Foreskin fibroblast (primary cell): ENCODE measurements at places on chromosomes 11 and 22.

DNA sequence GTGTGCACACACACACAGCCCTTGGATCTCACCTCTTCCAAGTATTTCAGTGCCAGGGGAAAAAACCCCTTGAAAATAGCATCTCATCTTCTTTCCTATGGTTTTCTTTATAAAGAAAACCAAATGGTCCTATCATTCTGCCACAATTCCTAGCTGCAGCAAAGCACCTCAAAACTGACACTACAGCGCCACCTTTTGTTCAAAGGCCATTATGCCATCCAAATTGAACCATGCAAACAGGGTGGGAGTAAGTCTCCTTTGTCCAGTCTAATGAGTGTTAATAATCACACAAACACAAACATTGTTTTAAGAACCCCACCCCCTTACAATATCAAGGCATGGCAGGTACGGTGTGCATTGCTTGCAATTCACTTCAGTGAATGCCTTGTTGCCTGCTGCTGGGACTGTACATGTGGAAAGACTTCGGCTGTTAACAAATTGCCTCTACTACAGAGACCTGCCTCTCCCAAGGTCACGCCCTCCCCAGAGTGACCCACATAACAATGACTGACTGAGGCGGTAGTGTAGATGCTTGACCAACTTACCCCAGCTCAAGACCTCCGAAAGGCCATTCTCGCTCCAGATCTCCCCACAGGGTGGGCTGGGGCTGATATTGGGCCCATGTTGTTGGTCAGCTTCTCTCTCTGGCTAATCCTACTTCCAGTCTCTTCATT is 31.7 kb downstream of the FAM181B start:
- no peak for DNase-seq

GRCh38 chr22:37211866-37212173 is 457 bp downstream of the SSTR3 start:
- no peak for DNase-seq

DNA sequence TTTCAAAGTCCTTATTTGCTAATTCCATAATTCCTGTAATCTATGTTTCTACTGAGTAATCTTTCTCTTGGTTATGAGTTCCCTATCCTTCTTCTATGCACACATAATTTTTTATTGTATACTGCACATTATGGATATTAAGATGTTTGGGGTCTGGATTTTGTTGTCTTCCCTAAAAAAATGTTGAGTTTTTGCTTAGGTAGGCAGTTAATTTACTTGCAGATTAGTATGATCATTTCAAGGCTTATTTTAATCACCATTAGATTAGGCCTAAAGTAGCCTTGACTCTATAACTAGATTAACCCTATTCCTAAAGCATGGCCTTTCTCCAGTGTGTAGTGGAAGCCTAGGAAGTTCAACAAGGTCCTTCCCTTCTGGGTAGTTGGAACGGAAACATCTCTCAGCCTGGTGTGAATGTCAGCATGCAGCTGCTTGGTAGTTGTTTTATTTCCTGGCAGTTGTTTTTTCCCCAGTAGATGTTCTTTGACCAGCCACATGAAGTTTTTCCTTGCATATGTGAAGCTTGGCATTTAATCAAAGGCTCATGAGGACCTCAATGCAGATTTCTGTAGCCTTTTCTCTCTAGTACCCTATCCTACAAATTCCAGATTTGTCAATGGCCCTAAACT is 419.3 kb upstream of the NARS2 start:
- DNase-seq, result no peak

DNA sequence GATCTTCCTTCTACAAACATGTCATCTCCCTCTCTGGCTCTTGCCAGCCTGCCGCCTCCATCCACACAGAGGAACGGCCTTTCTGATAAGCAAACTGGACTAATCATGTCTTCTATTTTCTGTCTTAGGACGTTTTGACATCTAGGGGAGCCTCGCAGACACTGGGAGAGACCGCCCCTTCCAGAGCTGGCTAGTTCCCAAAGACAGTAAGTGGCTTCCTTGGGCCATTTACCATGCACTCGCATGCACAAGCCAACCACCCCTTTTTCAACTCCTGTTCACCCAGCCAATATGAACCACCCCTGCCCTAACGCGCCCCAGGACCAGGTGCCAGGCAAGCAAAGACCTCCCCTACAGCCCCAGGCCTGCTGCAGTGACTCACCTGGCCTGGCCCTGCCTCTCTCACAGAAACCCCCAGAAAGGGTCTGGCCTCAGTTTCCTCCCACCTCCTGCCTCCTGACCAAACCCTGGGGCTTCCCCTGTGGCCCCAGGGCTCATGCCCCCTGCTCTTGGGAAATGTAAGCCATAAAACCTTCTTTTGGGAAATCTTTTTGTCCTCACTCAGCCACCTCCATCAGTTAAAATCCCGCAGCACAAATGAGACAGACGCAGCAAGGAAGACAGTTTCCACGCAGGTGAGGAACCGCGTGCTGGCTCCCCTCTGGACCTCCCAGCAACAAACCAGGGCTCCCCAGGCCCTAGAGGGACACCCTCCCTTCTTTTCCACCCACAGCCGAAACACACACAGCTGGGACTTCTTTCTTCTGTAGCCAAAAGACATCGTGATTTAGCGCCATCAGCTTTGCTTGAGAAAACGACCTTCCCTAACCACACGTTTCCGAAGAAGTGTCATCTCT is 38.5 kb downstream of the SHANK2 start:
- no peak for DNase-seq

GRCh38 chr22:35450824-35451569 is 51.1 kb downstream of the MCM5 start:
- no peak for DNase-seq

- peak; percentile 25 for DNase-seq
Measured at GRCh38 chr11:32905028-32905667, 12.5 kb downstream of the QSER1 start.

DNA sequence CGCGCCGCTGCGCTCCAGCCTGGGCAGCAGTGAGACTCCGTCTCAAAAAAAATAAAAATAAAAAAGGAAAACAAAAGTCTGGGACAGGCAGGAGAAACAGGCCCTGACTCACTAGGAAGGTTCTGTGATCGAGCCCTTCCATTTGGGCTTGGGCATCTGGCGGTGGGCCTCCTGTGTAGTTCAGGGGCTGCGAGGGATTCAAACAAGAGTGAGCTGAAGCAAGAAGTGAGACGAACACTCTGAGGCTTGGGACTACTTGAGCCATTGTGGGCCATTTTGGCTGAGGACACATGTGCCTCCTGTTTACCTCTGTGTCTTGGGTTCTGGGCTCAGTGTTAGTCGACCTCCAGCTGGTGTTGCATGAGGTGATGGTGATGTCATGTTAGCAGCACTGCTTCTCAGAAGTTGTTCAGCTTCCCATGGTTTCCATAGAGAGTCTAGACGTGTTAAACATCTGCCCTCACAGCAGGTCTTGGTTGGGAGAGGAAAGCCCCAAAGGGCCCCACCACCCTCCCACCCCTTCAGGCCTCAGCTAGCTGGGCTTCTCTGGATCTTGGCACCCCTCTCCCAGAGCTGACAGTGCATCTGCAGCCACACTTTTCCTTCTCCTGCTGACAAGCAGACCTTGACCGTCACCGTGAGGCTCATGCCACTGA is 57.8 kb downstream of the MED15 start:
- peak; percentile 30 for DNase-seq

DNA sequence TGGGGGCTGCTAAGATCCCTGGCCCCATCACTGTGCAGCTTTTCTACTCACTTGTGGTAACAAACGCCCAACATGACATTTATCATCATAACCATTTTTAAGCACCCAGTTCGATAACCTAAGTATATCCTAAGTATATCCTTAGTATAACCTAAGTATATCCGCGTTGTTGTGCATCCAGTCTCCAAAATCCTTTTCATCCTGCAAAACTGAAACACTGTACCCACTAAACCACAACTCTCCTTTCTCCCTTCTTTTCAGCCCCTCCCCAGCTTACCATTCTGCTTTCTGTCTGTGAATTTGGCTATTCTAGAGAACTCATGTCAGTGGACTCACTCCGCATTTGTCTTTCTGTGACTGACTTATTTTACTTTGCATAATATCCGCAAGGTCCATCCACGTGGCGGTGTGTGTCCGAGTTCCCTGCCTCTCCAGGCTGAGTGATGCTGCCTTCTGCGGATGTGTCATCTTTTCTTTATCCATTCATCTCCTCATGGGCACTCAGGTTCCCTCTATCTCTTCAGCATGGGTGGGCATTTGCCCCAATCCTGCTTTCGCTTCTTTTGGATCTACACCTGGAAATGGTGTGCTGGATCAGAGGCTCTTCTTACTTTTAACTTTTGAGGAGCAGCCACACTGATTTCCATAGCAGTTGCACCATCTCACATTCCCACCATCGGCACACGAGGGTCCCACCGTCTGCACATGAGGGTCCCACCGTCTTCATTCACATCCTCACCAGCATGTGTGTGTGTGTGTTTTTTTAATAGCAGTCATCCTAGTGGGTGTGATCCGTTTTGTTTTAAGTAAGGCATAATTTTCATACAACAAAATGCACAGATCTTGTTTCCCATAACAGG is 82.4 kb upstream of the CLDN5 start:
- DNase-seq, result no peak

- no peak for DNase-seq
Measured at GRCh38 chr11:114315749-114316368, 19.7 kb downstream of the NNMT start.

DNA sequence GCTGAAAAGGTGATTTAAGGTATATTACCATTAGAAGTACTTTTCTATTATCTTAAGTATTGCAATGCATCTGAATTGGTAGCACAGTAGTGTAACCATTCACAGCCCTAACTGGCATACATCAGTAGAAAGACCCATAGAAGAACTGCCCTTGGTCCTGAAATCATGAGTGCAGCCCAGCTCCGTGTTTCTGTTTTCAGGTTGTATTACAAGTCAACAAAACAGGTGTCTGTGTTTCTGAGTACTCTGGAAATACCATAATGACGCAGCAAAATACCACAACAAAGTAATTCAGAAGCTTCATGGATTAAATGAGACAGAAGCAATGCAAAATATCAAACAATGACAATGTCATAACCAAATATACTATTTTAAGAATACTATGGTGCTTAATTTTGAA is 226.3 kb downstream of the OPCML start:
- no peak for DNase-seq

GRCh38 chr11:77672264-77672663 is 34.7 kb upstream of the CLNS1A start:
- DNase-seq, result peak; percentile 90

DNA sequence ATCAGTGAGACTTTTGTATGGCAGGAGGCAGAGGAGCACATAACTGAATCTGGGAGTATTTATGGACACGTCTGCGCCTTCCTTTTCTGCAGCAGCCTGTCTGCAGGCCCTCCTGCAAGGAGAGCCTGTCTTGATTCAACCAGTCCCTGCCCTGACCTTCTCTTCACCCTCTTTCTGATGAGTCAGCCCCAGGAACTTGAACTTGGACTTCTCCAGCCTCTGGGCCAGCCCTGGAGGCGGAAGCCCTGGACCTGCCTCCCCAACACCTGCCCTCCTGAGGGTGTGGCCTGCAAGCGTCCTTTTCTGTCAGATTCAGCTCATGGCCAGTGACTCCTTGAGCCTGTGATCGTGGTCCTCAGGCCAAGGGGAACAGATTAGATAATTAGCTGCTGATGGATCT is 20.0 kb downstream of the DAGLA start:
- DNase-seq, result peak; percentile 88

- no peak for DNase-seq
Measured at GRCh38 chr22:26768952-26769351, 111.6 kb downstream of the MIAT start.

DNA sequence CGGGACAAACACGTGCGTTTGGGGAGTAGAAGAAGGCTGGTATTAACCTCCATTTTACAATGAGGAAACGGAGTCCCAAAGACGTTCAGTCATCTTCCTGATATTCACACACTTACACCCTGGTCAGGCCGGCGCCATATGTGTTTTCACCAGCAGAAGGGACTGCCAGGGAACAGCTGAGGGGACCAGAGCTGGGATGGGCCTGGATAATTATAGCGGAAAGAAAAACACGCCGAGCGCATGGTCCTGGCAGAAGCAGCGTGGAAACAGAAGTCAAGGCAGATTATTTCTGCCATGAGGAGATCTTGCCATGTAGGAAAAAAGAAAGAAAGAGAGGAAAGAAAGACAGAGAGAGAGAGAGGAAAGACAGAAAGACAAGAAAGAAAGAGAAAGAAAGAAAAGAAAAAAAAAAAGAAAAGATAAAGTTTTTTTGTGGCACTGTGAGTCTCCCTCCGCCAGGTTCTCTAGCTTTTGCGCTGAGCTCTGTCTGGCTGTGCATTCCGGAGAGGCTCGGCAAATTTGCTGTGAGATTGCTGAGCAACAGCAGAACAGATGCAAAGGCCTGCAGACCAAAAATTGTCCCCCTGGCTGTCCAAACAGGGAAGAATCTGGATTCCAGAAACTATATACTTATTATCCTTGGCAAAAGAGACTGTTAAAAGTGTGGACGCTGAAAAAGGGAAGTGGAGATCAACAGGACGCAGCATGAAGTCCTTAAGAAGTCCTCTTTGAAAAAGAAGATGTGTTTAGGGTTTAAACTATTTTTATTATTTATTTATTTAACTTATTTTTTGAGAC is 1.3 kb upstream of the UCP2 start:
- DNase-seq, result no peak

DNA sequence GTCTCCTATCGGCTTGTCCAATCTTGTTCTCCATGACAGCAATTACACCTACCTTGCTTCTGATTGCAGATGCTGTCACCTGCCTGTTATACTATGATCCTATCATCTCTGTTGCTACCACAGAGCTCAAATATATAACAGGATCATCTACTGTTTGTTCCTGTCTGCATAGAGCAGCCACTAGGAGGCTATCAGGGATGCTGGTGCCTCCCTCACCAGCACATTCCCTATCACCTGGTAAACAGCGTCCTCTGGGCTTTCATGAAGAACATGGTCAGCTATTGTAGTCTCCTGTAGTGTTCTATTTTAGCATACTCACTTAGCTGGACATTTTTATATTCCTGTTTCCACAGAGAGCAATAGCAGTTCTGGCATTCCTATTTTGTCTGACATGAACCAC is 87.8 kb upstream of the FAT3 start:
- DNase-seq, result no peak

DNA sequence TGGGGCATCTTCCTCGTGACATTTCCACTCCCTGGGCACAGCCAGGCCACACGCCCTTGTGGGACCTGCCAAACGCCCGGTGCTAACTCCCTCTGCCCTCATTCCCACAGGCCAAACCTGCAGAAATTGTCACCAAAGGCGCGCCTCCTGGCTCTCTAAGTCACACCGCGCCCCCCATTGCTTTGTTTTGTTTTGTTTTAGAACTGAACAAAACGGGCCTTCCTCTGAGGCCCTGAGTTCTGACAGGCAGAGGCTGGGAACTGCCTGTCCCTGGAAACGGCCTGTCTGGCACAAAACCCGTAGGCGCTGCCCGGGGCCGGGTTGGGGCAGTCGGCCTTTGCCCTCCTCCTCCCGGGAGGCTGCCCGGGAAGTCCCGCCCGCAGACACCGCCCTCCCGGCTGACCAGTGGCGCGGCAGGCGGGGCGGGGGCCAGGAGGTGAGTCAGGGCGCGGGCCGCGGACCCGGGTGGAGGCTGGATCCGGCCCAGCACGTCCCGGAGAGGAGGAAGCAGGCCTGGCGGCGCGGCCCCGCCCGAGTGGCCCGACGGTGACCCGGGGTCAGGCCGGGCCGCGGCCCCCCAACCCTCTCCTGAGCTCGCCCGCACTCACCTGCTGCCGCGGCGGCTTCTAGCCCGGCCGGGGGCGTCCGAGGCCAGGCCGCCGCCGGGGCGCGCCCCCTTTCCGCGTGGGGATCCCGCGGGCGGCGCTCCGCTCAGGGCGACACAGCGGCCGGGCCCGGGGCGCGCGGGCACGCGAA is 465 bp downstream of the SUN2 start:
- peak; percentile 95 for DNase-seq

- no peak for DNase-seq
Measured at GRCh38 chr22:28930357-28931007, 47.1 kb downstream of the ZNRF3 start.

GRCh38 chr11:68313574-68314202 is 1.3 kb downstream of the LRP5 start:
- DNase-seq, result no peak
